ENCODE measurements at places on chromosomes 13 and 19.
A peak's percentile ranks its signal among the peaks of the same experiment; 100 is the strongest.

GRCh38 chr19:56403764-56404704, at the start of gene ZNF583:
TSS of gene ZNF583 (plus strand) at chr19:56404332. CDS start at chr19:56407115, 2,783 bp downstream.
- DNase-seq, result peak; percentile 94

DNA sequence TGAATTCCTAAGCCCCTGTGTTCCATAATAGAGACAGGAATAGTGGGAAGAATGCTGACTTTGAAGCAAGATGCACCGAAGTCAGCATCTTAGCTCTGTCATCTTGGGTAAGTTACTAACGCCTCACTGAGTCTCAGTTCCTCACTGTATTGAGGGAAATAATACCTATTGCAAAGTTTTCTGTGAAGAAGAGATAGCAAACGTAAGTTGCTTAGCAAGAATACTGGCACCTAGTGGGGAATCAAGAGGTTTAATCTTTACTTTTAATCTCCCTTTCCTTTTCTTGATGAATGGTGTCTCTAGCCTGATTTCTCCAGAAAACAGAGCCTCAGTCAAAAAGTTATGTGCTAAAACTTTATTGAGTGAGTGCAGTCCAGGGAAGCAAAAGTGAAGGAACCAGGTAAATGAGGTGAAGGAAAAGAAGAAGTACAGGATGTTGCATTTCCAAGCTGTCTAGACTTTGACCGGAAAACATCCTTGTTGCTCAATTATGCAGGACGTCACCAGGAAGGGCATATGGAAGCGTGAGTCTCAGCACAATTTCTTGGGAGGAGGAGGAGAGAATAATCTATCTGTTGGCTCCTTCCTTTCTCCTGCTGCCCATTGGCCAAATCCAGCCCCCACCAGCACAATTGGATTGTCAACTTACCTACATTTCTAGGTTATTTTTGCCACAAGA, 210.0 kb downstream of the B3GLCT start:
- no peak for DNase-seq

DNA sequence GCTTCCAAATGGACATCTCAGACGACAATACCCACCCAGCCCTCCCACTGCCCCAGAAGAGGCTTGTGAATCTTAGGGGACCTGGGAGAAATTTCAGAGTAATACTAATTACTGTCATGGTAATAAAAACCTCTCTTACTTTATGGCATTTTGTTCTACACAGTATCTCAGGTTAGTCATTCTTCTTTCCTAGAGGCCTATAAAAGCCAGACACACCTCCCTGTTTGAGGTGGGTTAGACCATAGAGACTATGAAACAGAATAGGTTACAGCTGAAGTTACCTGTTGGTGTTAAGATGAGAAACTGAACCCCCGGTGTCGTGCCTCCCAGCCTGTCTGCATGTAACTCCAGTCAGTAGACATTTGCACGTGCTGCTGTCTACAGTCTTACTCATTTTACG, 113.9 kb downstream of the SLC7A1 start:
- DNase-seq, result no peak

GRCh38 chr13:80835902-80836301, 495.0 kb upstream of the SPRY2 start:
- DNase-seq, result no peak

- DNase-seq, result no peak
Observed at GRCh38 chr13:108034909-108035410, 180.4 kb downstream of the LIG4 start.

All from CD4-positive, alpha-beta T cell treated with Interleukin-10 for 1 hour (primary cell).